GF-D8 (cell line): ENCODE measurements at places on chromosomes 11 and 22.

GRCh38 chr11:224424-224823, 11.7 kb downstream of the SIRT3 start:
- no peak for DNase-seq

GRCh38 chr22:18088825-18089568, 11.2 kb downstream of the PEX26 start:
- DNase-seq: no peak

- DNase-seq: no peak
These were observed 4.0 kb downstream of the LRP4 start for GRCh38 chr11:46914363-46914762.

- DNase-seq: no peak
These were observed 121.7 kb upstream of the ZBED5 start for GRCh38 chr11:10979529-10979928.

DNA sequence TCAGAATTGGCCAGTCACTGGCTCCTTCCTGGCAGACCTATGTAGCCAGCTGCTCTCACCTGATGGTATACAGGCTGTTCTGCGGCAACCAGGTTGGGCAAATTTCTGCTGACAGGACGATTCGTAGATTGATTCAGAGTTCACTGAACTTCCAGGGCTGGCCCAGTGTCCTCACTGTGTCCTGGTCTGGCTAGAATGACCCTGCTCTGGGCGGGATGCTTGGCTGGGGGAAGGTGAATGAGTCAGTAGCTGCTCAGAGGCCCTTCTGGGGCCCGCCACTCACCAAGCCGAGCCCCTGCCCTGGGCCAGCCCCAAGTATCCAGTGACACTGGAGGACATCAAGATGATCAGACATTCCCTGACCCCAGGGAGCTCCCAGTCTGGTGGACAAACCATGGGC, 62.9 kb upstream of the WNT11 start:
- DNase-seq: no peak

DNA sequence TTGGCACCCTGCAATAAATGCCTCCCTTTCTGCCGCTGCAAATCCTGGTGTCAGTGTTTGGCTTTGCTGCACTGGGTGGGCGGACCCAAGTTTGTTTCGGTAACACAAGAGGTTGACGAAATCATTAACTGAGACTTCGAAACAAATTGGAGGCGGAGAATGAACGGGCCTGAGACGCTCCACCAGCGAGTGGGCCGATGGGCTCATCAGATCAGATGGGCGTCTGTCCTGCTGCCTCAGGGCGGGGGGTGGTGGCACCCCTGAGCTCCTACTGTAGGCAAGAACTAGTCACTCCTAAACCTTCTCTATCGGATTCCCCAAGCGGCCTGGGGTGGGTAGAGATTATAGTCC, 918 bp upstream of the CAPN5 start:
- DNase-seq: no peak

DNA sequence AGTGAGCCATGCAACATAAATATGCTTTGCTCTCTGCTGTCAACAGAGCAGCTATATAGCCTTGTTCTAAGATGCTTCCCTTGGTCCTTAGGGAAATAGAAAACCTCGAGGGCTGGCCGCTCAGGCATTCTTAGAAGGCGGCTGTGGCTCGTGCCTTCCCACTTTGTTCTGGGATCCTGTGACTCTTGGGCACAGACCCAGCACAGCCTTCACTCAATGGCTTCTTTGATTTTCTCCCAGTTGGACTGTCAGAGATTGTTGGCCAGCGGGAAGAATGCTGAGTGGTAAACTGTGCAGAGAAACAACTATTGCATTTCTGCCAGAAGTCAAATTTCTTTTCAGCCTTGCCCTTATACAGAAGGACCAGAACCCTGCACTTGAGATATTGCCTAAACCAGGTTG, 9.5 kb upstream of the MICAL2 start:
- no peak for DNase-seq

GRCh38 chr22:43772831-43773230, 39.3 kb downstream of the EFCAB6 start:
- DNase-seq: no peak

DNA sequence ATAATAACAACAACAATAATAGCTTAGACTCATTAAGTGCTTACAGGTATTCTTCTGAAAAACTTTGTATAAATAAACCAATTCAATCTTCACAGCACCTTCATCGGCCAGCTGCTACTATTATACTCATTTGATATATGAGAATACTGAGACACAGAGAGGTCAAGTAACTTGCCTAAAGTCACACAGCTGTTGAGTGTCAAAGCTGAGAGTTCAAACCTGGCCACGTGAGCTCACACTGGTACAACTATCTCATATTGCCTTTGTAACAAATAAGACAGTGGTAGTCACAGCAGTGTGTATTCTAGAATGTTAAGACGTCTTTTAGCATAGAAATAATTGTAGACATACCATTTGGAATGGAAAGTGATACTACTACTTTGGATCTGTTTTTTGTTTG, 268.5 kb downstream of the NTM start:
- DNase-seq: no peak

- no peak for DNase-seq
These were observed 10.0 kb upstream of the MTMR3 start for GRCh38 chr22:29872989-29873388.

DNA sequence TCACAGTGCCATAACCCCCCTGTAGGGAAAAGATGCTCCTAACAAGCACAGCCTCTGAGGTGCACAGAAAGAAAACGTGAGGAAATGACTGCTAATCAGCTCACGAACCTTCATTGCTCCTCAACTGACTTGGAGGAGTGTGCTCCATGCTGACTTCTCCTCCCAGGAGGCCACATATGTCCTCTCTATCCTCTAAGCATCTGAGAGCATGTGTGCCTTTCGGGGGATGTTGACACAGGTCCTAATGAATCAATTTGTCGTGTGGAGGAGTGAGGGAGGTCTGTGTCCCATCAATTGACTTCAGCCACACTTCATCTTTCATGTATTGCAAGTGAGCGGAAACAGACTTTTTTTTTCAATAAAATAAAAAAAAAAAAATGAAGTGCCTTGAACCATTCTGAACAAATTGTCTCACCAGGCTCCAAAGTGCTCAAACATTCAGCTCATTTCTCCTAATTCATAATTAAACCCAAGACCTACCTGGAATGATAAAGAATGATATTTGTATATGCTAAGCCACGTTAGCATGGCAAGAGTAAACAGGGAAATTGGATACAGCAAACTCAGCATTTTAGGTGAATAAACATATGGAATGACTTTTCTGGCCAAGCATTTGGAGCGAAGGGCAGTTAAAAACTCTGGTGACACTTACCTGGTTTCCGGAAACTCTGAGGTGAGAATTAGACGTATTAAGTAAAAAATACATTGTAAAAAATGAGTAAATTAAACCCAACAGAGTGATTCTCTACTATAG, 317.6 kb upstream of the FAT3 start:
- no peak for DNase-seq

- DNase-seq: no peak
These were observed 5.0 kb downstream of the RPL3 start for GRCh38 chr22:39314251-39314971.

GRCh38 chr11:103970701-103971249, 65.7 kb upstream of the DDI1 start:
- no peak for DNase-seq

- DNase-seq: no peak
These were observed 584.9 kb upstream of the CCDC90B start for GRCh38 chr11:83871054-83871453.
